ENCODE measurements at places on chromosomes 3 and 15. TPM values are rescaled to one million over a fixed set of nuclear protein-coding genes. Genes with fewer than 3 reads are reported as not detected.

LRRC34 gene
- polyA plus RNA-seq, result 2.3 TPM

ATP13A5 gene
- polyA plus RNA-seq, result not detected

- DNase-seq, result no peak
These were observed 81.8 kb downstream of the IL20RB start for GRCh38 chr3:137039570-137039969.

DNA sequence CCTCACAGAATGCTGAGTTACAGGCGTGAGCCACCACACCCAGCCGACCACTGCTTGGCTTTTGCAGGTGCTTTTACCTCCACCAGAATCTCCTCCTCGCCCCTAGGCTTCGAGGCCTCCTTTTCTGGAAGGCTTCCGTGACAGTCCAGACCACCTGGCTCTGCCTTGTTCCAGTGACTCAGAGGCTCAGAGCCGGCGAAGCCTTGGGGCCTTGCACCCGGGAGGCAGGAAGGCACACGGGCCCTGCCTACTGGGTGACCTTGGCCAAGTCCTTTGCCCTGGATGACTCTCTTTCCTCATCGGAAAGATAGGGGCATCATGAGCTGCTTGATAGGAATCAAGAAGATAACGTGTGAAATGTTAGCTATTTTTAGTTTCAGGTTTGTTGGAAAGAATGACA lies 31.3 kb upstream of the FURIN start:
- no peak for DNase-seq

- no peak for DNase-seq
These were observed 1.6 kb downstream of the C15orf39 start for GRCh38 chr15:75203017-75203907.
